LoVo (cell line): ENCODE measurements at places on chromosomes 4 and X.

DNA sequence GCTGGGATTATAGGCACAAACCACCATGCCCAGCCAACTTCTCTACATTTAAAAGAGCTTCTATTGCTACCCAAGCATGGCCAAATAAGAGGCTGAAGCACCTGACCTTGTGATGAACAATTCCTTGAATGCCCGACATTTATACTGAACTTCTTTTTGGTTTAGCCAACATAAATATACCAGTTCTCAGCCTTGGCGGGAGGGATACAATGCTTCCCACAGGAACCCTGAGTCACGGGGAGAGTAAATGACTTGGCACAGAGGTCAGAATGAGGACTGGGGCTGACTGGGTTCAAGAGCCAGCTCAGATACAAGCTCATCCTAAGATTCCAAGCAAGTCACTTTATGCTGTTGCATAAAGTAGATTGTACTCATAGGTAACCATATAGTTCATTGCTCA, 6.1 kb downstream of the HOPX start:
- DNase-seq, result no peak

- DNase-seq, result peak; percentile 40
These were observed 1.3 kb upstream of the CTSO start for GRCh38 chr4:155954939-155955338.

- DNase-seq, result no peak
These were observed 172.6 kb downstream of the FAM47B start for GRCh38 chrX:35115205-35115604.

- DNase-seq, result no peak
These were observed 25.0 kb downstream of the AFF1 start for GRCh38 chr4:86959588-86960500.

DNA sequence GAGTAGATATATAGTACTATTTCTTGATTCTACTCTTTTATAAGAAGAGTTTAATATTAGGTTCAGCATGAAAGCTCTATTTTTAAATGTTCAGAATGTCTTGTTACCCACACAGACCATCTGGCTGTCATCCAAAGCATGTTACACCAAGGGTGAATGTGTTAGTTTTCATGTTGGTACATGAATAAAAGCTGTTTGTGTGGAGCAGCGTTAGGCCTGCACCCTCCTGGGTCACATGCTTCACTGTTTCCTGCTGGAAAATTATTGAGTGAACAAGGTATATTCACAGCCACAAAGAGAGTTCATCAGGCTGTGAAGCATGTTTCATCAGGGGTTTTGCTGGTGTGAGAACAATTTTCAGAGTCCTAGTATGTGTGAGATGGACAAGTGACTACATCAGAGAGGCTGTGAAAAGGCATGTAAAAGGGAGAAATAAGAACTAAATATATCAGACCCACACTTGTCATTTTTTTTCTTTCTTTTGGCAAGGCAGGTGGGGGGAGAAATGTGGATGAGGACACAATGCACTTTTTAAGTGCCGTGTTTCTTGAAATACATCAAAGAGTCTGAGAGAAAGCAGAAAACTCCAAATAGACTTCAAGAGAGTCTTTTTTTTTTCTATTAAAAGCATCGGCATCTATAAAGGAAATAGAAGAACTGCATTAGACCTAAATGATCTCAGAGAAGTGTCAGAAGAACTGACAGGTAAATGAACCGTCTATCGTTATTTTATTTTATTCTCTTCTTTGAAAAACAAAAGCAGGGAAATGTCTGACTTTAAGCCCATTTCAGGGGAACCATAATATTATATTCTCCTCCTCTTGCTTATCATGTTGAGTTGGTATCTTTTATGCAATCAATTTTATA, 2429.7 kb downstream of the PCDH7 start:
- no peak for DNase-seq

- DNase-seq, result no peak
These were observed 85.4 kb downstream of the MAGEB10 start for GRCh38 chrX:27893211-27893610.

- peak; percentile 24 for DNase-seq
These were observed 12.8 kb upstream of the NSUN7 start for GRCh38 chr4:40736910-40737309.

DNA sequence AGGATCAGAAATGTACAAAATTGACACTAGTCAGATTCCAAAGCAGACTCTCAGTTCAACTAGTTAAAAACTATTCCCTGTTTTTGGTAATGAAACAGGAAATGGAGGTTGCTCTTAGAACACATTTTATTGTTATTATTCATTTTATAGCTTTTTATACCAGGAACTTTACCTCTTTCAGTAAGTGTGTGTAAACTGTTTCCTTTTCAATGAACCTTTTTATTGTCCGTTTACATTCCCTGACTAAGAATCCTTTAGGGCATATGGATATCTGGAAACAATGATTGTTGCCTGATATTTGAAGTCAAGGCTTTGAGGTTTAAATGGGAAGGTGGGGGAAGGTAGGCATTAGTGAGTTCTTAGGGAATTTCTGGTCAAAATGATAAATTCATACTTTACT, 1511.4 kb downstream of the ADGRL3 start:
- no peak for DNase-seq

DNA sequence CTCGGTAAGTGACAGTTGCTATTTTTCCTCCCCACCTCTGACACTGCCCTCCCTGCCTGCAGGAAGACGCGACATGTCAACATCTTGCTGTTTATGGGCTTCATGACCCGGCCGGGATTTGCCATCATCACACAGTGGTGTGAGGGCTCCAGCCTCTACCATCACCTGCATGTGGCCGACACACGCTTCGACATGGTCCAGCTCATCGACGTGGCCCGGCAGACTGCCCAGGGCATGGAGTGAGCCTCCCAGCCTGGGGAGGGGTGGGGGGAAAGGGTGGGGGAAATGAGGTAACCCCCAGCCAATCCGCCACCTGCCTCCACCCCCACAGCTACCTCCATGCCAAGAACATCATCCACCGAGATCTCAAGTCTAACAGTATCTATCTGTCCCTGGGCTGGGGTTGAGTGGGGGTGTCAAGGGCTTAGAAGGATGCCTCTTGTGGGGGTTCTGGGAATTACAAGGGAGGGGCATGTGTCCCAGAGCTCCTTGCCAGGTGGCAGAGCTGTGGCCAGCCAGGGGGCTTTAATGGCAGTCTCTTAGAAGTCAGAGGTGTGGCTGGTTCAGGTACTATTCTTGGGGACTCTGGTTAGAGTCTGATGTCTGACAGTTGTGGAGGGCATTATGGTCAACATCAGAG, 7.8 kb downstream of the ARAF start:
- no peak for DNase-seq

- DNase-seq, result no peak
These were observed 178.4 kb downstream of the DHX15 start for GRCh38 chr4:24405926-24406325.

- no peak for DNase-seq
These were observed 101.3 kb downstream of the PALLD start for GRCh38 chr4:168598191-168598590.

GRCh38 chrX:153405426-153405825, 4.3 kb upstream of the PNMA6E start:
- DNase-seq, result no peak

GRCh38 chr4:15376594-15376993, 51.2 kb upstream of the C1QTNF7 start:
- no peak for DNase-seq
